ENCODE measurements at places on chromosomes 3 and 15.

DNA sequence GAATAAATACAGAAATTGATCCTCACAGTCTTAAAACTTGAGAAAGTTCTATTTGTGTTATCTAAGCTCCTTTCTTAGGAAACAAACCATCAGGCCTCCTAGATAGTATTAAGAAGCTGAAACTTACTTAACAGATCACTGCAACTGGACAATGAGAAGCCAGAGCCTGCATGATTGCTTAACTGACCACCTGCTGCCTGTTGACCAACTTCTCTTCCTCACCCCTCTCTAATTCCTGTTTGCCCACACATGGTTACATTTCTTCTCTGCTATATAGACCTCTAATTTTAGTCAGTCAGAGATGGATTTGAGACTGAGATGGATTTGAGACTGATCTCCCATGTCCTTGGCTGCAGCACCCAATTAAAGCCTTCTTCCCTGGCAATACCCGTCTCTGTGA lies 13.5 kb downstream of the CCPG1 start:
- DNase-seq = no peak

DNA sequence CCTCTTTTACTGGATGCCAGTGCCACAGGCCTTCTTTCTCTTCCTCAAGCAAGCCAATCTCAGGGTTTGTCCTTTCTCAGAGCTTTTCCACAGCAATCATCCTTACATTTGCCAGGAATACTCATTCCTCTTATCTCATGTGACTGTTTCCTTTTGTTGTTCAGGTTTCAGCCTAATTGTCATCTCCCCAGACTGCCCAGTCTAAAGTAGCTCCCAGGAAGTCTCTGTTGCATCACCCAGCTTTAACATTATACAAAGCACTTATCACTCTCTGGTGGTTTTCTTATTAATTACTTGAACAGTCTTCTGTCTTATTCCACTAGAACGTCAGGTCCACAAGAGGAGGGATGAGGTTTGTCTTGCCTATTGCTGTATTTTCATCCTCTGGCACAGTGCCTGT lies 65.8 kb downstream of the CADPS start:
- no peak for DNase-seq

- DNase-seq = no peak
Measured at GRCh38 chr3:8485943-8486342, 15.7 kb upstream of the LMCD1 start.

- DNase-seq = no peak
Measured at GRCh38 chr3:100403362-100404249, 2.3 kb downstream of the LNP1 start.

Data from Peyer's patch (tissue), 4 donors.